Stimulated activated CD4-positive, alpha-beta T cell treated with anti-CD3 and anti-CD28 coated beads, Interleukin-15, amount 100 ng/mL, for 1 hour (primary cell): ENCODE measurements at places on chromosomes 5 and 9.

- DNase-seq: no peak
Observed at GRCh38 chr9:131700765-131701435, 39.0 kb downstream of the RAPGEF1 start.

DNA sequence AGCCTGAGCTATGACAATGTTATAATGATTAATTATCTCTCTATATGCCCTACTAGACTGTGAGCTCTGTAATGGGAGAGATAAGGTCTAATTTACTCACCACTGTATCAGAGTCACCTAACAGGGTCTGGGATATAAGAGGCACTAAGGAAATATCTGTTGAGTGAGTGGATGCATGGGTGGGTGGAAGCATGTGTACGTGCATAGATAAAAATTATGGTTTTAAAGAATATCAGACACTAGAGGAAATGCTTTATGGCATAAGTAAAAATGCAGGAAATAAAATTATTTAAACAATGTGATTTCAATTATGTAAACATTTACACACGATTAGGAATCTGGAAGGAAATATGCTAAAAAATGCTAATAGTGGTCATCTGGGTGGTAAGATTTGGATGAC, 137.8 kb downstream of the SPOCK1 start:
- DNase-seq: no peak

GRCh38 chr9:6549106-6549800, 96.3 kb downstream of the GLDC start:
- no peak for DNase-seq

GRCh38 chr5:127609011-127609410, 39.9 kb upstream of the CTXN3 start:
- no peak for DNase-seq

GRCh38 chr5:148682058-148683026, 28.0 kb upstream of the HTR4 start:
- DNase-seq: no peak

GRCh38 chr9:33256236-33256635, 8.3 kb downstream of the BAG1 start:
- DNase-seq: no peak

GRCh38 chr5:127656825-127657224, 7.9 kb downstream of the CTXN3 start:
- no peak for DNase-seq

DNA sequence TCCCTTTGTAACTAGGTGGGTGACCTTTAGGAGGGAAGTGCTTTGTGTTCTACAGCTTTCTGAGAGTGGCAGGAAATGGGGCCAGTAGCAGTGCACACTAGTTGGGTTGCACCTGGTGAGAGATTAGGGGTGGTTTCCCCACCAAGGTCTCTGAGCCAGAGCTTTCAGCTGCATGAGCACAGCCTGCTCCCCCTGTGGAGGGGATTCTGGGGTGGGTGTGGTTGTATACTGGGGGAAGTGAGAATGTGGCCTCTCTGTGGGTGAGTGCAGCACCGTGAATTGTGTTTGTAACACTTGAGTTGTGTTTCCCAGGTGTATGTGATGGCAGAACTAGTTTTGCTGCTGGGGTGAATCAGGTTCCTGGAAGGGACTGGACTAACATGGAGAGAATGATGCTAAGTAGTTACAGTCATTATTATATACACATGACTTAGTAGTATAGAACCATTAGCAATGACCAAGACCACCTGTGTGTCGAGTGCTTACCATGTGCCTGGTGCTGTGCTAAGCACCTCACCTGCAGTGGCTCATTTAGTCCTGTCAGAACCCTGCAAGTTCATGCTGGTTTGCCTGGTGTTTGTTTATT, 11.8 kb upstream of the CXXC5 start:
- peak; percentile 18 for DNase-seq

DNA sequence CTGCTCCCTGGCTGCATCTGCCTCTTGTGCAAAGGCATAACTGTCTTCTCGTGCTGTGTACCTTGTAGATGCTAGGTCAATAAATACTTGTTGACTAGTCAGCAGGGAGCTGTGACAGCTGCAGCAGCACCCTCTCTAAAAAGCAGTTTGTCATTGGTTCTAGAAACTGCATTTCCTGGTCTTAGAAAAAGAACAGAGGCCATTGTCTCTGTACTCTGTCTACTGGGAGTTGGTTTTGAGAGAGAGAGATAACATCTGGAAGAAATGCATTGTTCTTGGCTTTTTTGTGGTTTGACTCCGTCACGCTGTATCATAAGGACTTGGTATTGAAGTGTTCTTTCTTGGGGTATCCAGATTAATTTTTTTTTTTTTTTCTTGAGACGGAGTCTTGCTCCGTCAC, 32.3 kb downstream of the SH3GLB2 start:
- DNase-seq: no peak

DNA sequence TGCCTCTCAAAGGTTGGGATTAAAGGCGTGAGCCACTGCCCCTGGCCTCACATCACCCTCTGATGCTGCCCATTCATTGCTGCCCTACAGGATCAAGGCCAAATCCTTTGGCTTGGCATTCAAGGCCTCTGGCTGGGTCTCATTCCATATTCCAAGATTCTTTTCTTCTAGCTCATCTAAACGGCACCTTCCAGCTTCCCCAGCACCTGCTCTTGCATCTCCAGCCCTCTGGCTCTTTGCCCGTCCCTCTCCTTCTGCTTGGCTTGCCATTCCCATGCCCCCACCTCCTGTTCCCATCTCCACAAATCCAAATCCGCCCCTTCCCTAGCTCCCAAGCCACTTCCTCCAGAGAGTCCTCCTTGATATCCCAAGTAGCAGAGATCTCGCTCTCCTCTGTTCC, 33.1 kb downstream of the CORO2A start:
- DNase-seq: no peak

GRCh38 chr5:36507332-36507952, 99.0 kb upstream of the SLC1A3 start:
- peak; percentile 53 for DNase-seq

DNA sequence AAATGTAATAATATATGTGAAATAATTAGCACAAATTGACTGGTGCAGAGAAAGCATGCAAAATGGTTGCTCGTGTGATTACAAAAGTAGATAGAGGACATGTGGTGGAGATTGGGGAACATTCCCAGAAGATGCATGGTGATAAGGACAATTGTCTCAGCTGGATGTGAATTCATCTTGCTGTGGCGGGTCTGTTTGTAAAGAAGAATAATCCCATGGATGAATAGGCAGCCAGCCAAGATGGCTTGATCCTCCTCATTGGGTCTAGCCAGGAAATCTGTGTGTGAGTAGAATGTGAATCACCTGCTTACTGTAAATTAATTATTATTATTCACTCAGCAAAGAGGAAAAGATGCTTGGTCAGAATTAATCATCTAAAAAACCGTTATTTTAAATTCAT, 12.6 kb upstream of the DPYSL3 start:
- DNase-seq: no peak

GRCh38 chr9:87883990-87884389, 1.3 kb downstream of the SPATA31E1 start:
- DNase-seq: no peak

DNA sequence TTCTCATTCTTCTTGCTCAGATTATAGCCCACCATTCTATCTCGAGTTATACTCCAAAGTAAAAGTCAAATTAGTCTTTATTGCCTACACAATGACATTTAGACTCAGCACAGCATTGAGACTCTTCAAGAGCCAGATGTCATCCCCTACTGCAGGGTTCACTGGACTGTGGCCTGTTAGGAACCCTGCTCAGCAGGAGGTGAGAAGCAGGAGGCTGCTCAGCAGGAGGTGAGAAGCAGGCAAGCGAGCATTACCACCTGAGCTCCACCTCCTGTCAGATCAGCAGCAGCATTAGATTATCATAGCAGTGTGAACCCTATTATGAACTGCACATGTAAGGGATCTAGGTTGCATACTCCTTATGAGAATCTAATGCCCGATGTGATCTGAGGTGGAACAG, 12.7 kb upstream of the LIFR start:
- no peak for DNase-seq

DNA sequence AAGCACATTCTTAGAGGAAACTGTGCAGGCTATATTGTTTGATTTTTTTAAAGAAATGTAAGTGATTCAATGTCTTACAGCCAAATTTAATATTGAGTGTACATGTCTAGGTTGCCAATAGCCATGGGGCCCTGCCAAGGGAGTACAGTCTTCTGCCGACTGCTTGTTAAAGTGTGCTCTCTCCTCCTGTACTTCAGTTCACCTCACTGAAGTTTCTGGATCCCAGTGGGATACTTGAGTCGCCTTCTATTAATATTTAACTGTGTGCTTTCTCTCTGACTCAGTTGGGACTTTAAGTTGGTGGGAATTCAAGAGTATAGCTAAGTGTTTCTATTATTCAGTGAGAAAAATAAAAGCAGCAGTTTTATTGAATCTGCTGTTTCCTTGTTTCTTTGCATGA, 44.5 kb upstream of the C5orf47 start:
- DNase-seq: no peak

DNA sequence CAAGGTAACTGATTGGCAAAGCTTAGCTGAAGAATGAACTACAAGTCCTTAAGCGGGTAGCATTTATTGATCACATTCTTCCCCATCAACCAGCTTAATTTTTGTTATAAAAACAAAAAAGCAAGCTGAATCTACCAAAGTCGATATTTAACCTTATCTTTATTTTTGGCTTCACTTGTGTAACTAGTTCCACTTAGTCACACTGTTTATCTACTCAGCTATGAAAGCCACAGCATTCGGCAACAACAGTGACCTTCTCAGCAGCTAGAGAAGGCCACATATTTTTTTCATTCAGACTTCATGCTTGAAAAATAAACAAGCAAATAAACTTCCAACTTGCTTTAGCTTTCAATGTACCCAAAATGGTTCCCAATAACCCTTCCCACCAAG, 69.4 kb downstream of the KLHL3 start:
- no peak for DNase-seq

DNA sequence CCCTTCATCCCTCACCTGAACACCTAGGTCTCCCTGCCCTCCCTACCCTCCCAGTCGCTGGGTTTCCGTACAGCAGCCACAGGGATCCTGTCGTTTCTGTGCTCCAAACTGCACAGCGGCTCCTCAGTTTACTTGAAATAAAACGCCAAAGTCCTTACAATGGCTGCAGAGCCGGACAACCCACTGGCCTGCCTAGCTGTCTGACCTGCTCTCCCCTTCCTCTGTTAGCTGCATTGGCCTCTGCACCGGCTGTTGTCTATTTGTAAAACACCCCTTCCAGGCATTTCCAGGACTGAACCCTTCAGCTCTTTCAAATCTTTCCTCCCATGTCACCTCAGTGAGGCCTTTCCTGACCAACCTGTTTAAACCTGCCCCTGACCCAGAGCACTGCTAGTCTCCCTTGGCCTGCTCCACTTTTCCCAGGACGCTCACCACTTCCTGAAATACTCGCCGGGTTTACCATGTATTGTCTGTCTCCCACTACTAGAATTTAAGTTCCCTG, 9.1 kb upstream of the MGAT1 start:
- no peak for DNase-seq

DNA sequence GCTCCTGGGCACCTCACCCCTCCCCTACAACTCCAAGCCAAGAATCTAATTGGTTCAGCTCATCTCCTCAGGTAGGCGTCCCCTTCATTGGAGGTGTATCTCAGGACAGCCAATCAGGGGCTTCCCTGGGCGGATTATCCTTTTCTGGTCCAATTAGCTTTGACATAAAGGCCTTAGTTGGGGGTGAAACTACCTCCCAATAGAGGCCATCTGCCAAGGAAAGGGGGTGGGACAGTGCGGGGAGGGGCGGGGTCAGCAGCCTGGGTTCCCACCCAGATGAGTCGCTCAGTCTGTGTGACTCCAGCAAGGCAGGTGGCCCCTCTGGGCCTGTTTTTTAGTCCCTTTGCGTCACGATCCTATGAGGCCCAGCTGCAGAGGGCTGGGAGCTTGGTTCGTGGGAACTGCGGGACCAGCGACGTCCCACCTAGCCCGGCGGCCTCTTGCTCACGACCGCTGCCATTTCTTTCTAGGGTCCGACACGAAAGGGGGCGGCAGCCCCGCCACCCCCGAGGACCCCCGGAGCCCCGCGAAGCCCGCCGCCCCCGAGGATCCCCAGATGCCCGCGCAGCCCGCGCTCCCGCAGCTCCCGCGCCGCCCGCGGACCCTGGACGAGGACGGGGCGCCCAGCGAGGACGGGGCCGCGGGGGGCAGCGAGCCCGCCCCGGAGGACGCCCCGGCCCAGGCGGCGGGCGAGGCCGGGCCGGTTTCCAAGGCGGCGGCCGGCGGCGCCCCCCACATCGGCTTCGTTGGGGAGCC, 8.9 kb downstream of the PRRT1B start:
- DNase-seq: no peak

GRCh38 chr5:52692039-52692438, 95.7 kb upstream of the ITGA1 start:
- DNase-seq: no peak

DNA sequence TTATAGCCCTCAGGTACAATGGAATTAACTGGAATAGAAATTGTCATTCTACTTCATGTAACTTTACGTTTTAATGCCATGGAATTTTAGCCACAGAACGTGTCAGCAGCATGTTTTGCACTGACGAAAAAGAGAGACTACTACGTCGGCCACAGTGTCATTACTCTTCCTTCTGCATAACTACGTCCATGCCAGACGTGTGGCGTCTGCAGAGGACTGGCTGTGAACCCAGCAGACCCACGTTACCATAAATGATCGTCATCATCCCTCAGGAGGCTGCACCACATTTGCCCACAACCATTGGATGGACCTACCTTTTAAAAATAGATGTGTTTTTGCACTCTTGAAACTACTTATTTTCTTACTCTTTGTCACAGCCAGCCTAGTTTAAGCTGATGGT, 63.8 kb upstream of the ATG10 start:
- no peak for DNase-seq

GRCh38 chr5:74016373-74016772, 390.4 kb downstream of the ARHGEF28 start:
- DNase-seq: no peak

DNA sequence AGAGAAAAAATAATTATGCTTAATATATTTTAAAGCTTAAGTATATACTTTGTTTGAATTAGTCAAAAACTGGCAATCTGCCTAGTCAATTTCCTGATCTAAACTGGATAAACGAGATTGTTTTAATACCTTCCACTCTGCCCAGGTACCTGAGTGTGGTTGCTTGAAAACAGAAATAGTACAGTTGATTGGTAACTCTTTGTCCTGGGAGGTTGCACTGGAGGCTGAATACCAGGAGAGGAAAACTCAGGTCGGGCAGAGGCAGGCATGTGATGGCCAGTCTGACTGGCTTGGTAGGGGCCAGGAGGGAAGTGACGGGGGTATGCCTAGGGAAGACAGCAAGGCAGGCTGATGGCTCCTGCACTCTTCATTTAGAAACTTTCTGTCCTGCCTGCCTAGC, 80.2 kb downstream of the PIK3R1 start:
- no peak for DNase-seq

GRCh38 chr5:124825250-124825982, 79.0 kb upstream of the ZNF608 start:
- no peak for DNase-seq
